GM23338 (cell line): ENCODE measurements at places on chromosomes 3 and 15. TPM values are rescaled to one million over a fixed set of nuclear protein-coding genes. Genes with fewer than 3 reads are reported as not detected.

GRCh38 chr15:89664441-89665350 lies 9.4 kb upstream of the KIF7 start:
- peak overlapping the region; percentile 60 for H3K4me3 ChIP-seq
- peaks cover 16% of the 10 kb centered on the region for H3K4me1 ChIP-seq
- peaks cover 20% of the 10 kb centered on the region for H3K27me3 ChIP-seq
- DNase-seq: no peak

- H3K36me3 ChIP-seq: no peaks in the 10 kb centered on the region
- no peaks in the 10 kb centered on the region for H3K27me3 ChIP-seq
Observed at GRCh38 chr3:138046955-138047354, 37.0 kb downstream of the CLDN18 start.

- no peak for DNase-seq
- H3K36me3 ChIP-seq: no peaks in the 10 kb centered on the region
- H3K4me1 ChIP-seq: 0 out of 2 replicates have a peak, but pooled peaks cover 6% of the 10 kb centered on the region
- no peak overlapping the region for H3K4me3 ChIP-seq
- H3K27me3 ChIP-seq: no peaks in the 10 kb centered on the region
Observed at GRCh38 chr15:90918835-90919234, 13.5 kb downstream of the HDDC3 start.

DNA sequence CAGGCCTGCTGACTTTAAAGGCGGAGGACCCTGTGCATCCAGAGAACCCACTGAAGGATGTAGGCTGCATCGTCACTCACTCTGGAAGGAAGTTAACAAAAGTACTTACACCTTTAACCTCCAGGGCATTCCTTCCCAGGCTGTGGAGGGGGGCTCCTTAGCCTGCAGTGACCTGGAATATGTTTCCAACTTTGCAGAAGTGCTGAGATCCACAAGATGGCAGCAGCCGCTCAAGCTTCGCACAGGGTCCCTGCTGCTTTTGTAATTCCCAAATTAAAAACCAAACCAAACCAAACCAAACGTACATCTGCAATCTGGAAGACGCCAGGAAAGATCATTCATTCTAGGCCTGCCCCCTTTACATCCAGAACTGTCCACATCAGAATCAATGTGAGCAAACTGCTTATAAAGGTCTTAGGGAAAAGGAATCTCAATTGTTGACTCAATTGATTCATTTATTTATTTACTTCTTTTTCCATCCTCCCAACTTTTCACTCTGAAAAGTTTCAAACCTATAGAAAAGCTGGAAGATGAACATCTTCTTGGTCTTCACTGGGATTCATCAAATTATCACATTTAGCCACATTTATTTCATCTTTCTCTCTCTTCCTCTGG lies 70.5 kb upstream of the KLHL25 start:
- H3K4me1 ChIP-seq: peaks cover 3% of the 10 kb centered on the region; the same call in 1 of the 2 replicates
- H3K36me3 ChIP-seq: no peaks in the 10 kb centered on the region
- no peak overlapping the region for H3K4me3 ChIP-seq
- DNase-seq: peak; percentile 94

GPR15 gene
- total RNA-seq: not detected in 2 replicates

CLASP2 gene
- 67.5 and 74.6 TPM in 2 replicates for total RNA-seq
